ENCODE measurements at places on chromosomes 4 and X.

GRCh38 chr4:5882947-5883346, 9.9 kb downstream of the CRMP1 start:
- no peak for DNase-seq

DNA sequence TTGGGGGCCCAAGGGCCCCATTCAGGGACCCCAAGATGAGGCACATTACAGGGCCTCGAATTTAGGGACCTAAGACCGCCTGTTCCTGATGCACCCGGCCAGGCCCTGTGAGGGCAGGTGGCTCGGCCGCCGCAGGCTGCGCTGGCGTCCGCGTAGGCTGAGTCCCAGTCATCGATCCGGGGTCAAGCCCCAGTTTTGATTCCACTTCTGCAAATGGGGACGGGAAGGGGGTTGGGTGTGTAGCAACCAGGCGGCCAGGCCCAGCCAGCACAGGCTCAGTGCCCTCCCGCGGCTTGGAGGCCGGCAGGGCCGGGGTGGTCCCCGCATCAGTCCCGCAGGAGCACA, 327 bp downstream of the PNPLA4 start:
- no peak for DNase-seq

DNA sequence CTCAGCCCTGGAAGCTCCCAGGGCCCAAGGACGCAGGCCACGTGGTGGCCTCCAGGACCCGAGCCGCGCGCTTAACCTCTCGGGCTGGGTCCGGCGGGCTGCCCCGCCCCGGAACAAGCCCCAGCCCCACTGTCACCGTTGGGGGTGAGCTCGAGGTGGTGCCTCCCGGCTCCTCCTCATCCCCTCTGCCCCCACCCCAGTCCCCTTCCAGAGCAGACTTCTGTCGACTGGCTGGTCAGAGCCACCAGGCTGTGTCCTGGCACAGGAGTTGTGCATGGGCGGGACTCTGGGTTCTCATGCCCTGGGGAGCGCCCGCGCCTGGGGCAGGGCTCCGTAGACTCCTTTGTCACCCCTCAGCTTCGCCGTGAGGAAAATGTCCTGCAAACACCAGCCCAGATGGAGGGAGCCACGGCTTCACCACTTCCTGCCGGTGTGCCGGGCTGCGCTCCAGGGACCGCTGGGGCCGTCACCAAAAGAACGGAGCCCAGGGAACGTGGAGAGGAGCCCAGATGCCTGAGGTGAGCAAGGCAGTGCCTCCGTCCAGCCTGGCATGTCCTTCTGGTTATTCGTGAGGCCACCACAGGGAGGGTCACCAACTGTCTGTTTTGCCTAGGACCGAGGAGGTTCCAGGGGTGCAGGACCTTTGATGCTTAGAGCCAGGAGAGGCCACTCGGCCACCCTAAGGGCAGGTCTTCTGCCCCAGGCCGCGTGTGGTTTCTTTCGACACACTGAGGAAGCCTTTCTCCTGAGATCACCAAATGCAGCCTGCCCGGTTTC, 7.1 kb upstream of the RGS12 start:
- DNase-seq = no peak

GRCh38 chr4:13476915-13477314, 7.2 kb downstream of the RAB28 start:
- DNase-seq = no peak

DNA sequence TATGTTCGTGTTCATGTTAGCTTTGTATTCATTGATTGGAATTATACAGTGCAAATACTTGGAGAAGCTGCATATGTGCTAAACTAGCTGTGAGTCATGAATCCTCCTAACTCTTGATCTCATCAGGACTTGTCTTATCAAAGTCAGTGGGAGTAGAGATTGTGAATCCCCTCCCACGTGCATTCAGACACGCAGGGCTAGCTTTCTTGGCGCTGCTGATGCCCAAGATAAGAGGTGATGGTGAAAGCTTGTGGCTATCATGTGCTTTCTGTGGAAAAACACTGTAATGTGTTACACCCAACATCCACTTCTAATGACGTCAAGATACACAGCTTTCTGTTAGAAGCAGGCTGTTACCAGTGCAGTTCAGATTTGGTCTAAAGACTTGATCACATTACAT, 348.7 kb upstream of the HAND2 start:
- no peak for DNase-seq

DNA sequence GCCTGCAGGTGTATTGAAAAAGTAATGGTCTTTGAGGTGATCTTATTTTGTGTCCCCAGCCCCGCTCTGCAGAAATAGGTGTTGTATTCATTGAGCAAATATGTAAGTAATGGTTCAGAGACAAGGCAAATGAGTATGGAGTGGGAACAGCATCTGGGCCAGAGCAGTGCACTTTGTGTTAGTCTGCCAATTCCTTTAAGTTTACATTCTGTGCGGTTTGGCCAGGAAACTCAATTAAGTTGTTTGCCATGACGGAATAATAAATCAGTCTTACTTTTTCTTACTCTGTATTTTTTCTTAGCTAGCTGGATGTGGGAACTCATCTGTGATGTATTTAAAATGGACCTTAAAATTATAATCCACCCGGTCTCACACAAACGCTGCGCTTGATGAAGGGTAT, 12.6 kb downstream of the DCLK2 start:
- no peak for DNase-seq

DNA sequence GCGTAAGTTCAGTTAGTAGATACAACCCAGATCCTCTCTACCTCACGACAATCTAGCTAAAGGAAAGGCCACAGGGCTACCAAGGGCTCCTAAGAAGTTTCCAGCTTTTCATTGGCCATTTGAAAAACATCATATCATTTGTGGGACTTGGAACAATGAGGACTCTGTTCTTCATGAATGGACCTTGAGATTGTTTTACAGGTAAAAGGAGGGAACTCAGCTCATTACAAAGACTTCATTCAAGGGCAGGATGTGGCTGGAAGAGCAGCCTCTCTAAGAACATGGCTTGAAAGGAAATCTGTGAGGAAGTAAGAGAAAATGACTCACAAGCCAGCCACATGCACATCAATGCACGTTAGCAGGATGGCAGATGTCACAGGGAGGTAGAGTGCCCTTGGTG, 105.9 kb upstream of the SLC7A11 start:
- no peak for DNase-seq

- no peak for DNase-seq
These were observed 12.4 kb upstream of the RADX start for GRCh38 chrX:106599411-106599810.

GRCh38 chrX:57583477-57583876, 8.3 kb upstream of the ZXDB start:
- DNase-seq = no peak

DNA sequence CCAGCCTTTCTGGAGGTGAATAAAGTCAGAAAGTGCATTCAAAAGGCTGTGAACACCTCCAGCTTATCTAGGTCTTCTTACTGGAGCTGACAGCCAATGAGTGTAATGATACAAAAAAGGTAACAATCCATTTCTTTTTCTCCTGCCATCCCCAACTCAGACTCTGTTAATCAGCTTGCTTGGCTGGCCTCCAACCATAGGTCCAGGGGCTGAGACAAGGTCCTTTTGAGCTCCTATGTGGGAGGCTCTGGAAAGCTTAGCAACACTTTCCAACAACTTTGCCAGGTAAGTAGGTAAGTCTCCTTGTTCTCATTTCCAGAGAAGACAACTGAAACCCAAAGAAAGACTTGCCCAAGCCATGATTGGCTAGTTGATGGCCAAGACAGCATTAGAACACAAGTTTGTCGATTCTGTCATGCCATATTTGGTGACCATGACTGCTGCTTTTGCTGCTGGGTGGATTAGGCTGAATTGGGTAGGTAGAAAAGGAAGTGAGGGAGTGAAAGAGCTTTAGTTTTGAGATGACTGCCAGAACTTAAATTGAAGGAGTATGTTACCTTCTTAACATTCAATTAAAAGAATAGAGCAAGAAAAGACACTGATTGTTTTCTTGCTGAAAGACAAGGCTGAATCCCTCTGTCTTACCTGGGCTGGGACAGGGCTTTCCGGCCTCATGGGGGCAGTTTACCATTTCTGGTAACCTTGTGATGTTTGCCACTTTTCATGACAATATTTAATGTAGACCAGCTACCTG, 22.8 kb downstream of the VSIG4 start:
- DNase-seq = no peak

GRCh38 chr4:117001077-117001476, 84.3 kb downstream of the TRAM1L1 start:
- DNase-seq = no peak

GRCh38 chrX:39112143-39112542, 310.9 kb downstream of the MID1IP1 start:
- no peak for DNase-seq

- DNase-seq = no peak
These were observed 169.3 kb downstream of the GC start for GRCh38 chr4:71614621-71615020.

DNA sequence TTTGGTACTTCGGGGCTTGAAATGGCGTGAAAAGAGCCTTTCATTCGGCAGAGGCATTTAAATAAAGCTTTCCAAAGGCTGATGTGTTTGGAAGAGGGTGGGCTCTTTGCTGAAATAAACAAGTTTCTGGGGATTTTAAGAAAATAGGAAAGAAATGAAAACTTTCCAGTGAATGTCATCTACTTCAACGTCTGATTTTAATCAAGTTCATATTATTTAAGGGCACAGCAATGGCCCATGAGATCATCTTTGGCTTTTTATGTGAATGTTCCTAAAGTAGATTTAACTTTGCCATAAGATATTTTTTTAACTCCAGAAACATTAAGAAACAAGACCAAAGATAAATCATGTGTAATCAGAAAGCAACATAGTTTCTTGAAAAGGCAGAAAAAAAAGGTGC, 69.8 kb upstream of the TTC29 start:
- no peak for DNase-seq

- DNase-seq = no peak
These were observed 80.4 kb downstream of the WFS1 start for GRCh38 chr4:6349896-6350603.

DNA sequence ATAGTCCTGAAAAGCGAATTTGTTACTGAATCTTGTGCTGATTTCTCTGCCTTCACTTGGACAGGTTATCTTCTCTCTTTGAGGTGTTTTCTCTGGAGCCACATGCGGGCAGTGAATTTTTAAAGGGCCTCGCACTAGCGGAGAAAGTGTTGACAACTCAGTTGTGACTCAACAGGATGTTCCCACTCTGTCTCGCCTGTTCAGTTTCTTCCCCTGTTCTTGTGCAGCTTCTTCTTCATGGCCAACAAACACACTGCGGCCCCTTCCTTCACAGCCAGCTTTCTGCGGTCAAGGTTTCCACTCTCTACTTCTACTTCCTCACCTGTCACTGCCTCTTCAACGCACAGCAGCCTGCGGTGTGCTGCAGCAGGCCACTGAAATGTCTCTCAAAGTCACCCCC, 1.1 kb upstream of the SHROOM4 start:
- DNase-seq = no peak

DNA sequence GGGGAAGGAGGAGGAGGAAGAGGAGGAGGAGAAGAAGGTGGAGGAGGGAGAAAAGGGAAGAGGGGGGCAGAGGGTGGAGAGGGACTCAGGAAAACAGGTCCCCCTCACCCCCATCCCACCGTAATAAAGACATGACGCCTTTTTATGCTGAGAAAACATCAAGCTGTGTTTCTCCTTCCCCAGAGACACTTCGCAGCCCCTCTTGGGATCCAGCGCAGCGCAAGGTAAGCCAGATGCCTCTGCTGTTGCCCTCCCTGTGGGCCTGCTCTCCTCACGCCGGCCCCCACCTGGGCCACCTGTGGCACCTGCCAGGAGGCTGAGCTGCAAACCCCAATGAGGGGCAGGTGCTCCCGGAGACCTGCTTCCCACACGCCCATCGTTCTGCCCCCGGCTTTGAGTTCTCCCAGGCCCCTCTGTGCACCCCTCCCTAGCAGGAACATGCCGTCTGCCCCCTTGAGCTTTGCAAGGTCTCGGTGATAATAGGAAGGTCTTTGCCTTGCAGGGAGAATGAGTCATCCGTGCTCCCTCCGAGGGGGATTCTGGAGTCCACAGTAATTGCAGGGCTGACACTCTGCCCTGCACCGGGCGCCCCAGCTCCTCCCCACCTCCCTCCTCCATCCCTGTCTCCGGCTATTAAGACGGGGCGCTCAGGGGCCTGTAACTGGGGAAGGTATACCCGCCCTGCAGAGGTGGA, 45.3 kb upstream of the SHOX start:
- no peak for DNase-seq

DNA sequence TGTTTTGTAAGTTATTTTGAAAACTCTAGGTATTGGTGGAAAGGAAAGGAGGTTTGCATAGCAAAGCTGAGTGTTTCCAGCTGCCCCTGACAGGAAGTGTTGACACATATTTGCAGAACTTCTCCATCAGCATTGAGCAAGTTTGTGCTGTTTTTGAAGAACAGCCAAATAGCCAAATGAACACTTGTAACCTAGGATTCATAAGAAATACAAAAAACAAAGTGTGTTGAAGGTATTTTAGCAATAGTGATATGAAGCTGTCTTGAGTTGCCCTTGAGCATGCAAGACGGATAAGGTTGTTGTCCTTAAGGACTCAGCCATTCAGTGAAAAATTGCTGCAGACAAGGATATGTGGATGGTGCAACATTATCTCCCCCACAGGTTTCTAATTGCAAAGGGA, 68.3 kb upstream of the PGM2 start:
- DNase-seq = no peak

DNA sequence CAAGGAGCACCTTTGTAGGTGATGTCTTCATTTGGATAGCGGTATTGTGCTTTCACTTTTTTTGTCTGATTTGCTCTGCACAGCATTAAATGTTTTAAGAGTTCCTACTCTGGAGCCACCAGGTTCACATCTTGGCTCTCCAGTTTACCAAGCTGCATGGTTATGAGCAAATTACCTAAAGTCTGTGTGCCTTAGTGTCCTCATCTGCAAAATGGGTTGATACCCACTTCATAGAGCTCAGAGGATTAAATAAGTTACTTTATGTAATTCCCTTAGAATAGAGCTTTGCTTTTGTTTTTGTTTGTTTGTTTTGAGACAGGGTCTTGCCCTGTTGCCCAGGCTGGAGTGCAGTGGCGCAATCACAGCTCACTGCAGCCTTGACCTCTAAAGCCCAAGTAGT, 58.2 kb downstream of the UBE2K start:
- DNase-seq = no peak

GRCh38 chr4:108972613-108973283, 209.9 kb upstream of the ETNPPL start:
- no peak for DNase-seq

- no peak for DNase-seq
These were observed 224.2 kb upstream of the EMCN start for GRCh38 chr4:100742045-100742444.

- no peak for DNase-seq
These were observed 535.6 kb upstream of the ZFP42 start for GRCh38 chr4:187460016-187460415.

DNA sequence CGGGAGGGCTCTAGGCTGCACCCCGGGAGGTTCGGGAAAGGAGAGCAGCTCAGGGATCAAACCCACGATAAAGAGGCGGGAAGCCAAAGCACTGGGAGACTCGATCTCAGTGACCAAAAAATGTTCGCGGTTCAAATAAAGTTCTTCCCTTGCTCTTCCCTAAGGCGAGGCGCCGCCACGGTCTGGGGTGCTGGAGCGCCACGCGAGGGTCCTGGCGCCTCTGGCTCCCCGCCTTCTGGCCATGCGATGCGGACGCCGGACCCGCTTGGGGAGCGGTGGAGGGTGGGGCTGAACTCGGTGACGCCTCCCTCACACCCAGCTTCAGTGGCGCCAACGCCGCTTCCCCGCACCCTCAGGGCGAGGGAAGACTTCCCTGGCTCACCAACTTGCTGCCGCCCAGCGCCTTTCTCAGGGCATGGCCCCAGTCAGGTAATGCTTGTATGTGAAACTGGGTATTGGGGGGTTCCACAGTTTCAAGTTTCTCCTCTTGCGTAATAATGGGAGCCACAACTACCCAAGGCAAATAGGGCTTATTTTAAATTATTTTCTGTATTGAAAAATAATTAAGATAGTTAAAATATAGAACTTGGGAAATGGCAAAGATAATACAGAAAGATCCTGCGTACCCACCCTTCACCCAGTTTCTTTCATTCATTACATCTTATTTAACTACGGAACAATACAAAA, at the start of gene QRFPR:
QRFPR (minus strand) TSS at position 243 of the 687 bp plus-strand sequence. CDS start 371 bp downstream, outside the sequence.
- DNase-seq = no peak

Measured in central memory CD8-positive, alpha-beta T cell (primary cell).